Suprapubic skin (tissue), 4 donors: ENCODE measurements at places on chromosomes 2 and 18. TPM values are rescaled to one million over a fixed set of nuclear protein-coding genes. Genes with fewer than 3 reads are reported as not detected.
A peak's percentile ranks its signal among the peaks of the same experiment; 100 is the strongest.

DNA sequence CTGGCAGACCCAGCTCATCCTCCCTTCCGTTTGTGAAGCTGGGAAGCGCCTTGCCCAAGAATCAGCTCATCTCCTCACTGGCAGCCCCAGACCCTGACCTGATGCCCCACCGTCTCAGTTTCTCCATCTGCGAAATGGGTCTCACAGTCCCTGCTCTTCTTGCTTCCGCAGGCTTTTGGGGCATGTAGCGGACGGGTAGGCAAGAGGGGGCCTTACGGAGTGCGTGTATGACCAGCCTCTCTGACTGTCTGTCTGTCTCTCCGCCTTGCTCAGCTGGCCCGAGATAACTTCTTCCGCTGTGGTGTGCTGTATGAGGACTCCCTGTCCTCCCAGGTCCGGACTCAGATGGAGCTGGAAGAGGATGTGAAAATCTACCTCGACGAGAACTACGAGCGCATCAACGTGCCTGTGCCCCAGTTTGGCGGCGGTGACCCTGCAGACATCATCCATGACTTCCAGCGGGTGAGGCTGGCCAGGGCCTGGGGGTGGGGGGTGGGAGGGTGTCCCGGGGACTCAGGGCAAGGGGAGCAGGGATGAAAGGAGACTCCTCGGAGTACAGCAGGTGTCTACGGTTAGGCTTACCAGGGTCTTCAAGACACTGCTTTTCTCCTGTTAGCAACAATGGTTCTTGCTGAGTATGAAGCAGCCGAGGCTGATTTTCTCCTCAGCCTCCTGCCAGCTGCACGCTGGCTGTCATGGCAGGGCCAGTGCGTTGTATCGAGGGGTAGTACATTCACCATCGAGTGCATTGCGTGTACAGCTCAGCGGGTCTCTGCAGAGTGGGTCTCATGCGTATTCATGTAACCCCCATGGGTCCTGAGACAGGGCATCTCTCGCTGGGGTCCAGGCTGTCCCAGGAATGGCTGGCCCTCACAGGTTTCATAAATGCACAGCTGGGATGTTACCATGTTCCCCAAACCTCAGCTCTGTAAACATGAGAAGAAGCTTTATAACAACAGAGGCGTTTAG is 10.9 kb downstream of the ITM2C start:
- no peak for DNase-seq

GRCh38 chr2:34652636-34653035 is 1053.5 kb upstream of the FAM98A start:
- DNase-seq, result no peak

DNA sequence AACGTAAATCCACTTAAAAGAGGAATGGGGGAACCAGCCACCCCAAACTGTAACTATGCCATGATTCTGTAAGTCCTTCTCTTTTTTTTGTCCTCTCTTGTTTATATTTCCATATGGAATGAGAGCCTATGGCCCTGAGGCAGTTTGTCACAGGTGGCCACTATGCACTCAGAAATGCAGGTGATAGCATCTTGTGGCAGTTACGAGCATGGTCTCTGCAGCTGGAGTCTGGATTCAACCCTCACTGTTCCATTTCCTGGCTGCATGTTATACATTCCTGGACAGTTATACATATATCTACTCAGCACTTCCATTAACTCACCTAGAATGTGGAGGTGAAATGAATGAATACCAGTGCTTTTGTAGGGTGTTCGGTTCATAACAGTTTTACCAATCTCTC is 291.5 kb upstream of the FANCL start:
- DNase-seq, result no peak

DNA sequence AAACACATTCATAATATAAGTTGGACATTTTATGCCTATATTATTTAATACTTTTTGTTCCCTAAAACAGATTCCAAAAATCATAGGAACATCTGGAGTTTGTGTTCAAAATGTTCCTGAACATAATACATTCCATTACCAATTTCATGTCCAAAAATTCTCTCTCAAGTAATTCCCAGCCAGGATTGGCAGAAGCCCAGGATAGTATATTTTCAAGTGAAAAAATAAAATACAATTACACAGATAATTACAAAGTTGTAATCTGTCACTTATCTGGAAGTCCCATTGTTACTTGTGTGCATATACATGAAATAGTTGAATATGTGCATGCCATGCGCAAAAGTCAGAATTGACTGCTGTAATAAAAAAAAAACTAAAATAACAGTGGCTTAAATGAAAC is 5.2 kb upstream of the SCN7A start:
- no peak for DNase-seq

GRCh38 chr2:30768036-30768686 is 39.1 kb downstream of the CAPN13 start:
- no peak for DNase-seq

- DNase-seq, result no peak
Measured at GRCh38 chr2:167318581-167318980, 430.3 kb downstream of the XIRP2 start.

Gene UGT1A5
- 0.56 TPM for total RNA-seq

DNA sequence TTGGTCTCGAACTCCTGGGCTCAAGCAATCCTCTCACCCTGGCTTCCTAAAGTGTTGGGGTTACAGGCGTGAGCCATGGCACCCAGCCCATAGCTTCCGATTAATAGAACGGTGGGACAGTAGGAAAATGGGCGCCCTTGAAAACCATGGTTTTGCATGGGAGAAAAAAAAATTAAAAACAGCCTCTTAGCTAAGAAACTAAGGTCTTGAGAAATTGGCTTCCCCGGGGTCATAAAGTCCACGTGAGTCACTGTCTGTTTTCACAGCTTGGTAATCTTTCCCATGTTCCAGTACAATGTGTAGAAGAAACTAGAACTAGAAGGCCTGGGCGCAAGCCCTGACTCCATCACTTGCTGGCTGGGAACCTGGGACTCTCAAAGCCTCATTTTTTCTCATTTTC is 20.7 kb downstream of the B3GNT2 start:
- no peak for DNase-seq

Gene FTCDNL1
- total RNA-seq, result 3.7 TPM

Gene OR6B2
- not detected for total RNA-seq

DNA sequence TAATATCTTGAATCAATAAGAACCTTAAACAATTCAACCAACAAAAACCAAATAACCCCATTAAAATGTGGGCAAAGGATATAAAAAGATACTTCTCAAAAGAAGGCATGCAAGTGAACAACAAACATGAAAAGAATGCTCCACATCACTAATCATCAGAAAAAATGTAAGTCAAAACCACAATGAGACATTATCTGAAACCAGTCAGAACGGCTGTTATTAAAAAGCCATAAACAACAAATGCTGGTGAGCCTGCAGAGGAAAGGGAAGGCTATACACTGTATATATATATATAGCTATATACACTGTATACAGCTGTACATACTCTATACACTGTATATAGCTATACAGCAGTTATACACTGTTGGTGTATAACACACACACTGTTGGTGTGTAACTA is 47.8 kb upstream of the GALNT13 start:
- DNase-seq, result no peak

DNA sequence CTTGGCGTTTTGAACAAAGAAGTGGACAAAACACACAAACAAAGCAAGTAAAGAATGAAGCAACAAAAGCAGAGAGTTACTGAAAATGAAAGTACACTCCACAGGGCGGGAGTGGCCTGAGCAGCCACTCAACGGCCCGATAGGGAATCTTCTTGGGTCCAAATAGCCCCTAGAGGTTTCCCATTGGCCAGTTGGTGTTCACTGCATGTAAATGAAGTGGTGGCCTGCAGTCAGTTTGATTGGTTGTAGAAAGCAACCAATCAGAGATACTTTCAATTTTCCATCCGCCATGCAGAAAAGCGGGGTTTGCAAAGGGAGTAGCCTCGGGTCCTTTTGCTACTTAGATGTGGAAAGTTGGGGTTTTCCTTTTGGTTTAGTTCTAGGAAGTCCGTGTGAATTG is 31.6 kb downstream of the CYBRD1 start:
- DNase-seq, result no peak

Gene KCNJ13
- total RNA-seq, result 5.2 TPM

DNA sequence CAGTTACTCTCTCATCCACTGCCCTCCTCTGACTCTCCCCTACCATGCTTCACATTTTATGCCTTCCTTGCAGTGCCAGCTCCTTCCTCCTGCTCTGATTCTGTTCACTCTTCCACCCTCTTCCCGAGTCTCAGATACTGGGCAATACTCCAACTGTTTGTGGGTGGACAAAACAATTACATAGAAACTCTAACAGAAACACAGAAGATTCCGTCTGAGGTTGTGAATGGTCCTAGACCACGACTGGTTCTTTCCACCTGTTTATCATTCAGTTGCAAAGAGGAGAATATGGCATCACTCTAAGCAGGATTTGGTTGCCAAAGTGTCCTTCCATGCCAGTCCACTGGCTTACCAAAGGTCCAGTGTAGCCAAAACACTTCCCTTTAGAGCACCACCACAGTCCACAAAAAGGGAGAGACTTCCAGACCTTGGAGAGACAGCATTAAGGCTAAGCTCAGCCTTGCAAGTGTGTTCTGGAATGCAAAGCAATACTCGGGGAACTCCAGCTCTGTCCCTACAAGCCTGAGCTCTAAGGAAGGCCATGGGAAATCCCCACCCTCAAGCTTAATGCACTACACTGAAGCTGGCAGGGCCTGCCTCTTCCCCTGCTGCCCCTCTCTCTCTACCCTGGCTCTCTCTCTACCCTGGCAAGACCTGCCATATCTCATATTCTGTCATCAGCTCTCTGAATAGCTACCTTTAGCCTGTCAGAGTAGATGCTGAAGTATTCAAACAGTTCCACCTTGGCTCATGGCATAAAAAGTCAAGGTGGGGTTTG is 33.6 kb upstream of the RND3 start:
- no peak for DNase-seq

Gene SOWAHC
- total RNA-seq, result 59.7 TPM

- DNase-seq, result peak; percentile 8
Measured at GRCh38 chr2:112709703-112710102, 11.1 kb upstream of the NT5DC4 start.

Gene NGEF
- total RNA-seq, result 14.4 TPM

GRCh38 chr2:121202541-121203310 is 82.3 kb downstream of the TFCP2L1 start:
- DNase-seq, result no peak

DNA sequence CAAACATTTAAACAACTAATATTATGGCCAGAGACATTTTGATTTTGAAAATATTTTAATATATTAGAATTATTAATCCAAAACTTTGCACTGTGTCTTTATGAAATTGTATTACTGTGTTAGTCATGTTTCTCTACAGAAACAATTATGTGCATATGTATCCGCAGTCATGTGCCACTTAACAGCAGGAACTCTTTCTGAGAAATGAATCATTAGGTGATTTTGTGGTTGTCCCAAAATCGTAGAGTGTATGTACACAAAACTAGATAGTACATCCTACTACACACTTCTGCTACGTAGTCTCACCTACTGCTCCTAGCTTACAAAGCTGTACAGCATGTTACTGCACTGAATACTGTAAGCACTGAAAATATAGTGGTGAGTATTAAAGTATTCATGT is 479.2 kb upstream of the DSEL start:
- no peak for DNase-seq

Gene THADA
- total RNA-seq, result 58.3 TPM

Gene FBXO15
- total RNA-seq, result 0.80 TPM

Gene ABHD1
- total RNA-seq, result not detected

Gene ACOXL
- total RNA-seq, result not detected

Gene PLCD4
- total RNA-seq, result 1.4 TPM

- no peak for DNase-seq
Measured at GRCh38 chr2:95669441-95669991, 77.7 kb downstream of the TRIM43 start.

DNA sequence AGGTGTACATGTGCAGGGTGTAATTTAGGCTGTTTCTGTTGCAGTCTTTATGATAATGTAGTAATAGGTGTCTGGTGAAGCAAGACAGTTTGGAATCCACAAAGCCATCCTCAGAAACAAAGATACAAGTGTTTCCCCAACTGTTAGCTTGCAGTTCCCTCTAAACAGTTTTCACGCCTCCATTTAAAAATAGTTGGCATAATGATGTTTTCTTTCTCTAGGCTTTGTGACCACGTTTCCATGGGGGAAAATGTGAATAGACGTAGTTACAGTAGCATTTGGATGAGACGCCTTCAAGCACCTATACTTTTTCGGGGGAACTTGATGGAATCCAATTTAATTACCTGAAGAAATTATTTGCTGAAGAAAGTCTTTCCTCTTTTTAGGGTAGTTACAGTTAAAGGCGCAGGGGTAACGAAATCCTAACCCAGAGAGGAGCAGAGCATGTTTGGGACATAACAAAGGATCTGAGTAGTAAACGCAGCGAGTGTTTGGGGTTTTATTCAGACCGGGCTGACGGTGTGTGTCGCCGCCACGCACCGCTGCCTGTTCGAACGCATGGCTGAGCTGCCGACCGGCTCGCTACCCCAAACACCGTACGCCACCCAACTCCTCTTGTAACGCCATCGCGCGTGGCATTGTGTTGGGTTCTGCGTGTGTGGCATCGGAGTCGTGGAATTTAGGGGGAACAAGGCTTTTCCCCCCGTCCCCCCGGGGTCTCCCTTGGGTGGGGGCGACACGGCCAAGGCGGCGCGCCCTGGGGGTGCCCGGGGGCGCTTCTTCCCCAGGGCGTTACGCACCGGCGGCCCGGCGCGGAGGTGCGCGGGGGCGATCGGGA is 681 bp upstream of the NRP2 start:
- no peak for DNase-seq

DNA sequence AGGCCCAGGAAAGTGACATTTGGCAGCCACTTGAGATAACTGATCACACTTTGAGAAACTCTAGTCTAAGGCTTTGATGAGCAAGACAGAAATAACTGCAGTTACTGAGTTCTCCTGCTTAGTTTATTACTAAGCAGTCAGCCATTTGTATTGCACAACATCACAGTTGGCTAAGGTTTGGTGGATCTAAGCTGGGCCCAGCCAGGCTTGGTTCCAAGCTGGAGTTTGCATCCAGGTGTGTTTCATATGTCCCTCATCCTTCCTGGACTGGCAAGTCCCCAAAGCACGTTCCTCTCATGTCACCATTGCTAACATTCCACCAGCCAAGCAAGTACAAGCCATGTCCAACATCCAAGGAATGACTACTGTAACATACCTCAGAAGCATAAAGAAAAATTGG is 71.3 kb upstream of the ZNF532 start:
- DNase-seq, result no peak

GRCh38 chr18:48098007-48098406 is 167.5 kb upstream of the SMAD2 start:
- no peak for DNase-seq

Gene SLC8A1
- total RNA-seq, result 2.4 TPM

GRCh38 chr18:23668731-23669130 is 6.0 kb upstream of the ANKRD29 start:
- no peak for DNase-seq
